Activated T-cell treated with anti-CD3 and anti-CD28 coated beads, Interleukin-2, amount 50 U/mL, for 72 hours (primary cell): ENCODE measurements at places on chromosomes 12 and 14.

DNA sequence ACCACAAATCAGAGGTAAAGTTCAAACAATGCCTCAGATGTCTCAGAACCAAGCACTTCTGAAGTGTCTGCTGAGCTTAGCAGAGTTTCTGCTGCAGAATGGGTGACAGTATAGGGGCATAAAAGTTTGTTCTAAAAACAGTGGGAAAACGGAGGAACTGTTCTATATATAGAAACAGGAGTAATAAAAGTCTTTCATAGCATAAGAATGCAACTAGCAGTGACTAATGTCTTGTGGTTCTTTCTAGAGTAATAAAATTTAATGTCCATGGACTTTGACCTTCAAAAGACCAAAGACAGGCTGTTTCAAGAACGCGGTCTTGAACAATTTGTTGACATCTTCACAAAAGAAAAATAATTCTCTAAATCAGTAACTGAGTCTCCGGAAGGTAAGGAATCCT, 107.5 kb upstream of the FAR2 start:
- no peak for DNase-seq

GRCh38 chr12:54029529-54030441, 1.5 kb downstream of the HOXC6 start:
- no peak for DNase-seq

- no peak for DNase-seq
Measured at GRCh38 chr14:54570047-54570446, 3.1 kb downstream of the SAMD4A start.

DNA sequence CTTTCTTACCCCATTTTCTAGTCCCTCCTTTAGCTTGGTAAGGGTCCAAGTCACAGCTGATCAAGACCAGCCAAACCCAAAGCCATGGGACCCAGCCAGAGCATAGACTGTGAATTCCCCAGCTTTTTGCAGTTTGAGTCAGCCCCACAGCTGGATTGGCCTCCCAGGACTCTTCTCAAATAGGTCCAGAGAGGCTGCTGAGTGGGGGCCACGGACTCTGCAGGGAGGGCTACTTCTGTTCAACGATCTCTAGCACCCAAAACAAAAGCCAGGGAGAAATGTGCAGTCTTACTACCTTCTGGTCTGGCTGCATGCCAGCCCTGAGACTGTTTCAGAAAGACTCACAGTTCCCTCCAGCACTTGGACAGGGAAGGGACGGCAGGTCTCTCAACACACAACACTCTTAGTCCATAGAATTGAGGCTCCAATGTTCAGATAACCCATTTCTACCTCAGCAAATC, 1.6 kb downstream of the VDR start:
- peak; percentile 38 for DNase-seq

DNA sequence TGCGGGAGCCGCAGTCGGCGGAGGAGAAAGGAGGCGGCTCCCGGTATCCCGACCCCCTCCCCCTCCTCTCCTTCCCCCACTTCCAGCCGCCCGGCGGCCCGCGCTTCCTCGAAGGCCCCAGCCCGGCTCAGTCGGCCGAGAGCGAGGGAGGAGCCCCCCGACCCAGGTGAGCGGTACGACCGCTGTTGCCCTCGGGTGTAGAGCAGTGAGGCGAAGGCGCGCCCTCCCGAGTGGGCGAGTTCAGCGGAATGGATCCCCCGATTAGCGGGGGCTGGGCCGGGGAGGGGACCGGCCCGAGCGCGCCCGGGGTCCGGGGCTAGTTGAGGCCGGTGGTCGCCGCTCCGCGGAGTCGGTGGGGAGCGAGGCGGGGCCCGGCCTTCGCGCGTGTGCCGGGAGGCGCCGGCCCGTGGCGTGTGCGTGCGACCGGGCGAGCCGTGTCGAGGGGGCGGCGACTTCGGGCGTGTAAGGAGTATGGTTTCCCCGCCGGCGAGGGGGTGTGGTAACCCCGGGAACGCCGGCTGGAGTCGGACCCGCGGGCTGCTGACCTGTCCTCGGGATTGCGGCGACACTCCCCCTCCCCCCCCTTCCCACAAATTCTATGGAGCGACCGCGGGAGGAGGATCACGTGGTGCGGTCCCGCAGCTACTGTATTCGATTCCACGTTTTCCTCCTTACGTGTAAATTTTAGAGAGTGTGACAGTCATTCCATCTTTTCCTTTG, 501 bp downstream of the RIMKLB start:
- DNase-seq: peak; percentile 57

- no peak for DNase-seq
Measured at GRCh38 chr14:50935126-50936015, 8.9 kb downstream of the PYGL start.
